SK-N-SH (cell line): ENCODE measurements at places on chromosomes 5 and 9.

- H3K36me3 ChIP-seq: no peaks in the 10 kb centered on the region
- peak; percentile 73 for DNase-seq
- H3K27ac ChIP-seq: peak overlapping the region; percentile 90
- peaks cover 46% of the 10 kb centered on the region for H3K4me1 ChIP-seq
- H3K27me3 ChIP-seq: no peaks in the 10 kb centered on the region
Measured at GRCh38 chr5:159208514-159209437, 577 bp downstream of the RNF145 start.

GRCh38 chr5:133607451-133607850 lies 4.9 kb downstream of the FSTL4 start:
- DNase-seq: peak; percentile 12
- H3K27me3 ChIP-seq: peaks cover 21% of the 10 kb centered on the region
- H3K27ac ChIP-seq: no peak overlapping the region
- H3K4me1 ChIP-seq: peaks cover 34% of the 10 kb centered on the region
- no peaks in the 10 kb centered on the region for H3K36me3 ChIP-seq

DNA sequence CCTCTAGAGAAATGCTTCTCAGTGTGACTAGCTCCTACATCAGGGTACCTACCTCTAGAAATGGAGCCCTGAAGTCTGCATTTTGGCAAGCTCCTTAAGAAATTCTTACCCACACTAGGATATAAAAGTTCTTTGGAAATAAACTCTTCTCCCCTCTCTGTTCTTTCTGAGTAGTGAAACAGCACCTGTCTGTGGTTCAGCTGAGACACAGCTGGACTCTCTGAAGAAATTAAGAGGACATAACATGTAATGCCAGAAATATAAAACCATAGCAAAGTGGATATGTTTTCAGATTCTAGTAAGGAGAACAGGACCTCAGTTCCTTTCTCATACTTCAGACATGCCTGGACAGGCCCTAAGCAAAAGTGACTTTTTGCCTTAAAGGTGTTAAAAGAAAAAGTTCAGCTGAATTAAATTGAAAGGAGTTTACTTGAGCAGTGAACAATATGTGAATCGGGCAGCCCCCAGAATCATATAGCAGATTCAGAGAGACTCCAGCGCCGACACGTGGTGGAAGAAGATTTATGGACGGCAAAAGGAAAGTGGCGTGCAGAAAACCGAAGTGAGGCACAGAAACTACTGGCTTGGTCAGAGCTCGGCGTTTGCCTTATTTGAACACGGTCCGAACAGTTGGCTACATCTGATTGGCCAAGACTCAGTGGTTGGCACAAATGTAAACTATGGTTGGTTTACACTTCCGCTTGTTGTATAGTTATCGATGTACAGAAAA lies 64.5 kb downstream of the PRKACG start:
- H3K36me3 ChIP-seq: no peaks in the 10 kb centered on the region
- peak; percentile 12 for DNase-seq
- no peaks in the 10 kb centered on the region for H3K4me1 ChIP-seq
- no peak overlapping the region for H3K4me3 ChIP-seq
- H3K27ac ChIP-seq: no peak overlapping the region

DNA sequence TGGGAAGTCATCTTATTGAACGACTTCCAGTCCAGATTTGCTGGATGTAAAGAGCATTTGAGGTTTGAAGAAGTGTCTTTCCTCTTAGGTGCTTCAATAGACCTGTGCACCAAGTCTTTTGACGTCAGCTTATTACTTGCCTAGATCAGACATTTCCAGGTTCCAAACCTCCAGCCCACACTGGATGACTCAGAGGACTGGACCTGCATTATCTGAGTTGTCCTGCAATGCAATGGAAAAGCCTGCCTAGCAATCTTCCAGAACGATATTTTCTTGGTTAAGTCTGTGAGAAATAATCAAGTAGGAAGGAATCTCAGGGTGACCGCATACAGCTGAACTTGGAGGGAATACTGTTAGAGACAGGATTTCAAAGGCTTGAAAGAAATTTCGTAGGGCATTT lies 147.2 kb upstream of the MOCS2 start:
- H3K4me3 ChIP-seq: no peak overlapping the region
- no peak for DNase-seq
- H3K36me3 ChIP-seq: no peaks in the 10 kb centered on the region
- no peak overlapping the region for H3K27ac ChIP-seq
- H3K27me3 ChIP-seq: no peaks in the 10 kb centered on the region

DNA sequence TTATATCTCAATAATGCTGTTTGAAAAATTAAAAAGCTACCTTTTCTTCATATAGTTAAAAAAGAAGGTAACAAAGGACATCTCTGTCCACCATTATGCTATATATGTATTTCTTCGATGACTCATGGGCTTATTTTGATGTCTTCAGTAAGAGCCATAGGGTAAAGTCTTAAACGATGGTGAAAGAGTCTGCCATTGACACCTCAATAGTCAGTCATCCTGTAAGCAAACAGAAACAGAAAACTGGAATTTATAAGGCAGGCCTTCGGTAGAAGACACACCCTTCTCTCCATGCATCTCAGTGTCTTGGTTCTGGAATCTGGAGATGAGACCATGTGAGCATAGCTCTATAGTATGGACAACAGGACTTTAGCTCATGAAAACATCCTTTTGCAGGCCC lies 87.0 kb upstream of the ZNF462 start:
- H3K4me3 ChIP-seq: no peak overlapping the region
- no peaks in the 10 kb centered on the region for H3K4me1 ChIP-seq
- H3K27ac ChIP-seq: no peak overlapping the region

- no peaks in the 10 kb centered on the region for H3K27me3 ChIP-seq
- H3K27ac ChIP-seq: no peak overlapping the region
- no peaks in the 10 kb centered on the region for H3K36me3 ChIP-seq
- no peaks in the 10 kb centered on the region for H3K4me1 ChIP-seq
Measured at GRCh38 chr5:79151942-79152671, 40.5 kb downstream of the BHMT start.

DNA sequence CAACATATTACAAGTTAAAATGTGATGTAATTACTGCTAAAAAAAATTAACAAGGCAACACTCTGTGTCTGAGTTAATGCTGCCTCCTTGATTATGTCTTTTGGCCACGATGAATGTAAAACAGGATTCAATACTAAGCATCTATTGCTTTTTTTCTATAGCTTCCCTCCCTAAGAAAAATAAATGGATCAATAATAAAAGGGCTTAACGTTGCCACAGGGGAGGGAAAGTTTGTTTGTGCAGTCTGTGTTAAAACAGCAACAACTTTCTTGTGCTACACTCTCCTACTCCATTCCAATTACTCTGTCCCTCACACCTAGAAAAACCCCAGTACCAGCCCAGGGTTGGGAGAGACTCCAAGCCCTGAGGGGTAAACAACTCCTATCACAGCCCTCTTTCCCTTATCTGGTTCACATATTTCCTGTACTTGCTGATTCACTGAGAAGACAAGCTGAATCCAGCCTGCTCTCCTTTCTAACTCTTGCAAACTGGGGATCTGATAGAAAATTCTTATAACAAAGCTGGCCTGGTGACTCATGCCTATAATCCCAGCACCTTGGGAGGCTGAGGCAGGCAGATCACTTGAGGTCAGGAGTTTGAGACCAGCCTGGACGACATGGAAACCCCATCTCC lies 44.8 kb downstream of the PTPN3 start:
- H3K4me3 ChIP-seq: no peak overlapping the region
- H3K27ac ChIP-seq: no peak overlapping the region
- peak; percentile 64 for DNase-seq
- H3K36me3 ChIP-seq: no peaks in the 10 kb centered on the region; the same call in 1 of the 2 replicates
- no peaks in the 10 kb centered on the region for H3K27me3 ChIP-seq

- no peaks in the 10 kb centered on the region for H3K36me3 ChIP-seq
- H3K27me3 ChIP-seq: no peaks in the 10 kb centered on the region
- DNase-seq: no peak
- H3K4me1 ChIP-seq: no peaks in the 10 kb centered on the region
- H3K27ac ChIP-seq: no peak overlapping the region
Measured at GRCh38 chr9:136530461-136531089, 15.3 kb downstream of the NOTCH1 start.

DNA sequence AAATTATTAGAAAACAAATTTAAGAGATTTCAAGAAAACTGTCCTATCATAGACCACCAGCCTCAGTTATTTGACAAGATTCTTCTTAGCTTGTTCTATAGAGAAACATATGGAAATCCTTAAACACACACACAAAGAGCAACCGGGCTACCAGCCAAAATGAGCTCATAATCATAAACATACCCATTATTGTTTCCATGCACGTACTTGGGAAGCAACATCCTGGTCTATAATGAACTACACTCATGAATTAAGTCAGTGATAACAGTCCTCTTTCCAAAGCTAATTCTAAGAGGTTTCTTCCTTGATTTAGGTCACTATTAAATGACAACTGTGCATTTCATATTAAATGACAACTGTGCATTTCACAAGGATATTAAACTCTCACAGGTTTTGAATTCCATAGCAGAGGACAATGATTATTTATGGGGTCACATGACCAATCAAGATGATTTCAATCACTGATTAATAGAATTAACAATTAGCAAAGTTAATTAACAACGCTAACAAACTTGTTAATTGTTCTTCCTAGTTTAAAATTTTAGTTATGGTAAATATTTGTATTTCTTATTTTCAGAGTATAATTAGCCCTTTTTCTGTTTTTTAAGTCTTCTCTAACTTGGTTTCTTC lies 77.0 kb downstream of the OXCT1 start:
- H3K36me3 ChIP-seq: no peaks in the 10 kb centered on the region
- H3K27me3 ChIP-seq: no peaks in the 10 kb centered on the region
- peaks cover 51% of the 10 kb centered on the region for H3K4me1 ChIP-seq
- peak overlapping the region; percentile 93 for H3K27ac ChIP-seq

- no peak overlapping the region for H3K4me3 ChIP-seq
- no peaks in the 10 kb centered on the region for H3K36me3 ChIP-seq
- H3K27ac ChIP-seq: no peak overlapping the region
Measured at GRCh38 chr5:37568893-37569292, 189.8 kb downstream of the WDR70 start.

DNA sequence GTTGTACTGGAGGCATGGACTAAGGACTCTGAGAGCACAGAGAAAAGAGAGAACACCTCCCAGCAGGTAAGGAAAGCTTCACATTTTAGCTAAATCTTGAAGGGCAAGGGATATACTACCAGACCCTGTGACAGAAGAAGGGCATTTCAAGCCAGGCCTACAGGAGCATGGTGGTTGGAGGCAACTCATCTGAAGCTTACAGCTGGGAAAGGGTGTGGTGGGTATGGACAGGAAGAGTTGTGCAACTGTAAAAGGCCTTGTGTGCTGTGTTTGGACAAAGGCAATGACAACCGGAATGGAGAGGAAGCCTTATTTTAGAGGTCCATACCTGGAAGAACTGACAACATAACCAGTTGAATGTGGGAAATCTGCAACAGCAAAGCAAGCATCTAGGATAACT lies 31.2 kb downstream of the NIPSNAP3B start:
- H3K4me1 ChIP-seq: no peaks in the 10 kb centered on the region
- H3K27me3 ChIP-seq: no peaks in the 10 kb centered on the region
- no peak overlapping the region for H3K27ac ChIP-seq
- no peak overlapping the region for H3K4me3 ChIP-seq
- no peak for DNase-seq

GRCh38 chr5:31823472-31823871 lies 184.5 kb downstream of the PDZD2 start:
- H3K27ac ChIP-seq: no peak overlapping the region
- H3K27me3 ChIP-seq: no peaks in the 10 kb centered on the region; the same call in 1 of the 2 replicates
- H3K4me1 ChIP-seq: peaks cover 7% of the 10 kb centered on the region; the same call in 1 of the 2 replicates
- H3K36me3 ChIP-seq: no peaks in the 10 kb centered on the region

GRCh38 chr9:38277601-38278200 lies 114.8 kb upstream of the ALDH1B1 start:
- DNase-seq: no peak
- H3K4me1 ChIP-seq: no peaks in the 10 kb centered on the region; the same call in 1 of the 2 replicates
- no peaks in the 10 kb centered on the region; the same call in 1 of the 2 replicates for H3K27me3 ChIP-seq
- H3K36me3 ChIP-seq: no peaks in the 10 kb centered on the region
- H3K27ac ChIP-seq: no peak overlapping the region
- no peak overlapping the region for H3K4me3 ChIP-seq

DNA sequence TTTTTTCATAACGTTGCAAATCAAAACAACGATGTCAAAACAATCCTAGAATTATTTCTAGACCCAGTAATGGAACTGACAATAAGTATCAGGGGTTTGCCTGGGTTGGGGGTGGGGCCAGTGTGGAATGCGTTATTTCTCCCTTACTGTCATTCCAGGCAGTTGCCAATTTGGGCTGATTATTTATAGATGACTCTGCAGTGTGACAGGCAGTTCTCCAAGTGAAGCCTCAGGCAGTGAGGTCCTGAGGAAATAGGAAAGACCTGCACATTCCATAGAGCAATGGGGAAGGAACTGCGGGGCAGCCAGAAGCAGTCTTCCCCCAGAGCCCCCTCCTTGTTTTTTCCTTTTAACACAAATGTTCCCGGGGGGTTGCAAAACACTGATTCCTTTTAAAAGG lies 179.0 kb downstream of the YTHDC2 start:
- no peaks in the 10 kb centered on the region for H3K4me1 ChIP-seq
- no peaks in the 10 kb centered on the region for H3K36me3 ChIP-seq
- H3K27me3 ChIP-seq: peaks cover 11% of the 10 kb centered on the region; the same call in 1 of the 2 replicates
- H3K4me3 ChIP-seq: no peak overlapping the region

DNA sequence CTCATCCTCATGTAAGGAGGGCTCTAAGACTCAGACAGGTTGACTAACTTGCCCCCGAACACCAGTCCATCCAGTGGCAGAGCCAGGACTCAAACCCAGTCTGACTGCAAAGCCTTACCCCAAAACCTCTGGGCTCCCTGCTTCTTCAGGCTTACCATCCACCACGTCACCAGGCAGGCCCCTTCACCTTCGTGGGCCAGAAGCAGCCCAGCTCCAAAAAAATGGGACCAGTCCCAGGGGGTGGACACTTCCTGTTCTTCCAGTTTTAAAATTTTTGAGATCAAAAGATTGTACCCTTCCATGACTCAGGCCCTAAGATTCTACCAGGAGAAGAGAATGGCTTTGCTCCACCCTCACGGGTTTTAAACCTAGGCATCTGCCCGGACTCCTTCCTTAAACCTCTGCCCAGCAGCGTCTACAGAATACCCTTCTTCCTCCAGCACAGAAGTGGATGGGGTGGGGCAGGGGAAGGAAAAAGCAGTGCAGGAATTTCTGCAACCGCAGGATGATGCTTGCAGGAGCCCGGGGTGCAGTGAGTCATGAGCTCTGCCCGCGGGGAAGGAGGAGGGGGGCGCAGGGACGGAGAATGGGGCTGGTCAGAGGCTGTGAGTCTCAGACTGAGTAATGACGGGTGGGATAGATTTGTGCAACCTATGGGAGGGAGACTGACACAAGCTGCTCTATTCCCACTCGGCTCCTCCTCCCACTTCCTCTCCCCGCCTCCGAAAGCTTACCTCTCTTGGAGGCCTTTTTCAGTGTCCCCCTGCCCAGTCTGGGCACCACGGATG lies 50.4 kb upstream of the STXBP1 start:
- H3K4me3 ChIP-seq: peak overlapping the region; percentile 2; the same call in 1 of the 2 replicates
- no peaks in the 10 kb centered on the region for H3K27me3 ChIP-seq
- peaks cover 8% of the 10 kb centered on the region; the same call in 1 of the 2 replicates for H3K36me3 ChIP-seq
- peaks cover 32% of the 10 kb centered on the region; the same call in 1 of the 2 replicates for H3K4me1 ChIP-seq
- peak overlapping the region; percentile 94 for H3K27ac ChIP-seq
- no peak for DNase-seq

GRCh38 chr9:137114613-137115393 lies at the start of gene DPP7:
DPP7 (minus strand) TSS chr9:137114733; CDS start chr9:137114713, 20 bp downstream.
- H3K4me1 ChIP-seq: peaks cover 10% of the 10 kb centered on the region; the same call in 1 of the 2 replicates
- H3K27me3 ChIP-seq: no peaks in the 10 kb centered on the region
- no peak within 1 kb of the TSS for H3K27ac ChIP-seq
- DNase-seq: peak; percentile 95
